ENCODE measurements at places on chromosomes 11 and 22.
A peak's percentile ranks its signal among the peaks of the same experiment; 100 is the strongest.

DNA sequence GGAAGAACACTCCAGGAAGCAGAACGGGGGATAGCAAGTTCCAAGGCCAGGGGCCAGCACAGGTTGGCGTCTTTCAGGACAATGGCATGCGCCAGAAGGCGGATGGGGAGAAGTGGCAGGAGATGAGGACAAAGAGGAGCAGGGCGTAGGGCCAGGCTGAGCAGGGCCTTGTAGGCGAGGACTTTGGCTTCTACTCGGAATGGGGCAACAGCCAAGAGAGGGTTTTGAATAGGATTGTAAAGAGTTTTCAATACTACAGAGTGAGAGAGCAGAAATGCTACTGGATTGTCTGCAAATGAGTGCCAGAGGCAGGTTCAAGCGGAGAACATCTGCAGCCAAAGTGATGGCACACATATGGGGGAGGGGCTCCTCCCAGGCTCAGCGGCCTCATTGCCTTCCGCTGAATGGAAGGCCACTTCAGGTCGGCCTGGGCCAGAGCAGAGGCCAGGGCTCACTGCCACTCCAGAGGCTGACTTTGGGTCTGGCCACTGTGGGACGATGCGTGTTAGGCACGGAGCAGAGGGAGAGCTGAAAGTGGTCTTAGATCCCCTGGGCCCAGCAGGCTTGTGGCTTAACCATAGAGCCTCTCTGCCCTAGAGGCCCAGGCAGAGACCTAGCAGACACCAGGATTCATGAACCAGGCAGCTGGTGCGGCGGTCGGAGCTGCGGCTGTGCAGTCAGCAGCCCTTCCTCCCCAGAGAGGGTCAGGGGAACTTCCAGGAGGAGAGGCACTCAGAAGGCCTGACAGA lies 118.2 kb downstream of the DSCAML1 start:
- no peak for DNase-seq

- no peak for DNase-seq
Measured at GRCh38 chr11:96337541-96338431, 5.2 kb downstream of the MAML2 start.

- DNase-seq, result no peak
Measured at GRCh38 chr22:29569011-29569678, 11.8 kb downstream of the NIPSNAP1 start.

GRCh38 chr11:127075758-127076157 lies 75.2 kb upstream of the KIRREL3 start:
- no peak for DNase-seq

DNA sequence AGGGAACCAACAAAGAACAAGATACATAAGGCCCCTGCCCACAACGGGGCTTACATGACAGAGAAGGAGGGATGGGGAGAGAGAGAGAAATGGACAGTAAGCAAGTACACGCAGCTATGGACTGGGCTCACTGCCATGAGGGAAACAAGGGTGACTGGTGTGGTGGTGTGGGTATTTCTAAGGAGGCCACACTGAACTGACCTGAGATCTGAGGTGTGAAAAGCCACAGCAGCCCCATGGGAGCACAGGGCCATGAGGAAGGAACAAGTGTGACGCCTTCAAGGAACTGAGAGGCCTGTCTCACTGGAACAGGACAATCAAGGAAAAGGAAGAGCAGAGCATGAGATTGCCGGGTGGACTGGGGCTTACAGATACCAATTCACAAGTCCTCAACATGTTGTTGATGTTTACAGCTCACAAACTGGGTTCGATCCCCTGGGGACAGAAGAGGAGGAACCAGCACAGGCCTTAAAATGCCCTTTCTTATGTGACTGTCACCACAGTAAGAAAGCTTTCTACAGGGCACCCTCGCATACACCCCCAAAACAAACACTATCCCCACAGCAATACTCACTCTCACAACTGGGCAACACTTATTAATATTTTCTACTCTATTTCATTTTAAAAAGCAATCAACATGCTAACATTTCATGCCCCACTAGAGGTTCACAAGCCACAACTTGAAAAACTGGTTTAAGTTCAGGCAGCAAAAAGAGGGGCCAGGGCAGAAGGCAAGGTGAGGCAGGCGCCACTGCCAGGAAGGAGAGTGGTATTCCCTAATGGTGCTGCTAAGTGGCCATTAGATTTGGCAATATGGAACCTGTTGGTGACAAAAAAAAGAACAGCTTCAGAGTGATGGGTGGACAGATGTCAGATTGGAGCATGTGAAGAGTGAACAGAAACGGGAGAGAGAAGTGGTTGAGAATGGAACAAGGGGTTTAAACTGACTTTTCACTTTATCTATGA lies 39.1 kb downstream of the TCIRG1 start:
- no peak for DNase-seq

- no peak for DNase-seq
Measured at GRCh38 chr11:91587131-91587530, 637.5 kb upstream of the FAT3 start.

DNA sequence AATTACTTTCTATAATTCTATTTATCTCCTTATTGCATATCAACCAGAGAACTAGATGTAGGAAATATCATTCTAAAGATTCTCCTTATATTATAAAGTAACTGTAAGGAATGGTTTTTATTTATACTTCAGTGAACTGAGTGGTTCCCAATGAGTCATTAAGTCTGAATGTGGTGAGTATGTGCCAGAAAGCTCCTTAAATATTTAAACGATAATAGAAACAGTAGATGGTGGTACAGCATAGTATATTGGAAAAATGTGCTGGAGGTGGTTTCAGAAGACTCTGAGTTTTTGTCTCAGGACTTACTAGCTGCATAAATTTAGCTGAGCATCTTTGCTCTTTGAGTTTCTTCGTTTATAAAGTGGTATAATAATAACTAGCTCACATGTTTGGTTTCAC lies 653.5 kb downstream of the FAM181B start:
- DNase-seq, result no peak

DNA sequence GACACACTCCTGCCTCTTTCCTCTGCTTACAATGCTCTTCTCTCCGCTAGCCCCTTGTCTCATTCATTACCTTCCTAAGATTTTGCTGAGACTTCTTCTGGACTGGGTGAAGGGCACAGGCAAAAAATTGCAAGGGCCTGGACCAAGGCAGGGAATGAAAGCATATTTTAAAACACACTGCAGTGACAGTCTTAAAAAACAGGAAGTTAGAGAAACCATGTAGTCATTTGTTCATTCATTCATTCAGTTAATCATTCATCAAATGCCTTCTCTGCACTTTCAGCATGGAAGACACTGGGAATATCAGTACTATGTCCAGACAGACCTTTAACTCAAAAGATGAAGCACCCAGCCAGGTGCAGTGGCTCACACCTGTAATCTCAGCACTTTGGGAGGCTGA lies 44.9 kb upstream of the SWAP70 start:
- DNase-seq, result no peak

GRCh38 chr11:8083088-8083395 lies 2.0 kb downstream of the TUB start:
- no peak for DNase-seq

DNA sequence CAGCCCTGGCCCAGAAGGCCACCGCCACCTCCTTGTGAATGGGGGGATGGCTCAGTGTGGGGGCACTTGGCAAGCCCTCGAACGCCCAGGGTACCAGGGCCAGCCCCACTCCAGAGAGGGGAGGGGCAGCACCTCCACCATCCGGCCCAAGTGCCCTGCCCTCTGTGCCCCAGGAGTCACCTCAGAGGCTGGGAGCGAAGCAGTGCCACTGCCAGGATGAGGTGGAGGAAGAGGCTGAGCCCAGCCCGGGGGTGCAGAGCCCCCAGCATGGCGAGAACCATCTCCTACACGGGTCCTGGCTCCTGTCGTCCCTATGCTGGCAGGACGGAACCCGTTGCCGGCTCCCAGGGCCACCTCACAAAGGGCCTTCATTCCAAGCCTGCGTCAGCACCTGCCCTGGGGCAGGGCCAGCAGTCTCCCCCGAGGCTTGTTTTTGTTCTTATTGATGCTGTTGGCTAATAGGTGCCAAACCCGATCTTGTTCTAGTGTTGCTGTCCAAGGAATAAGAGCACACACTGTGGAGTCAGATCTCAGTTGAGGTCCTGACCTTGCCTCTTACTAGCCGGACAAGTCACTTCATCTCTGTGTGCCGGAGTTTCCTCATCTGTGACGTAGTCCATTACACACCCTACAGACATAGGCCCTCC lies at the start of gene FREY1:
Gene FREY1, minus strand, starts transcription at position 307 of the 647 bp plus-strand sequence. Its CDS starts 26 bp downstream, at position 281.
- no peak for DNase-seq

DNA sequence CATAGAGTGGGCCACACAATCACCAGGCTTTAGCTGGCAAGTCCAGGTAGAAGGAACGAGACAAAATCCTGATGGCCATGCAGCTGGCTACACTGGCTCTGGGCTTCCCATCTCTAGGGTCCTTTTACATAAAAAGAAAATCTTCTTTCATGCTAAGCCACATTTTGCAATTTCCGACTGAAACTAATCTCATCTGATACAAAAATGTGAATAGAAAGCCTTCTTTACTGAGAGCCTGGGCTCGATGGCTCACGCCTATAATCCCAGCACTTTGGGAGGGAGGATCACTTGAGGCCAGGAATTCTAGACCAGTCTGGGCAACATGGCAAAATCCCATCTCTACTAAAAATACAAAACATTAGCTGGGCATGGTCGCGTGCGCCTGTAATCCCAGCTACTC lies 67.2 kb downstream of the MICAL3 start:
- no peak for DNase-seq

GRCh38 chr22:39090426-39091064 lies 6.5 kb upstream of the APOBEC3H start:
- DNase-seq, result peak; percentile 76

GRCh38 chr22:36587289-36588154 lies 58.6 kb upstream of the EIF3D start:
- DNase-seq, result no peak

DNA sequence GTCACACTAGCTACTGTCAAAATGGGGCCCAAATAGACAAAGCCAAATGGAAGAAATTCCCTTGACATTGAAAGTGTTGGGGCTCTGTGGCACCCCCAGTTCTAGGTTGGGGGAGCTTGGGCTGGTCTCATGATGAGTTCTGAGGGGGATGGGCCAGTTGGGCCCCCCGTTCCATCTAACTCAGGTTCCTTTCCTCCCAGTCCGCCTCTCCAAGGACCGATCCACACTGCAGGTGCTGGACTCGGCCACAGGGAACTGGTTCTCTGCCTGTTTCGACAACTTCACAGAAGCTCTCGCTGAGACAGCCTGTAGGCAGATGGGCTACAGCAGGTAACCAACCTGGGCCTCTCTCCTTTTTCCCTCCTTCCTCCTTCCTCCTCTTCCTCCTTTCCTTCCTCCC lies 17.7 kb upstream of the SMIM35 start:
- DNase-seq, result no peak

GRCh38 chr11:9855579-9856287 lies 191.9 kb downstream of the SWAP70 start:
- DNase-seq, result no peak

DNA sequence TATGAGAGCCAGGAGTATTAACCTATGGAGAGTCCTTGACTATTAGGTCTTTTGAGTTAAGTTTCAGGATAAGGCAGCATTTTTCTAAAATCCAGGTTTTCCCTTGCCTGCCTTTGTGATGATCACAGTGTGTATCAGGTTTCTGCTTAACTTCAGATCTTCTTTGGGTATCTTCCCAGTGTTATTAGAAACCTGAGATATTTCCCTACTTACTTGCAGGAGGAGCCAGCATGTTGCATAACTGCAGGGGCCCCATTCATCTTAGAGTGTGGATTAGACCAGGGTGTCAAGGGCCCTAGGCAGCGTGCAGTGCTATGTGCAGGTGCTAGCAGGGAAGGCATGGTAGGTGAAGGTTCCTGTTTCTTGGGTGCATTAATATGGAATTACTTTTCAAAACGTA lies 69.5 kb downstream of the ZNRF3 start:
- no peak for DNase-seq

- DNase-seq, result no peak
Measured at GRCh38 chr22:32016081-32016480, 27.0 kb upstream of the SLC5A1 start.

DNA sequence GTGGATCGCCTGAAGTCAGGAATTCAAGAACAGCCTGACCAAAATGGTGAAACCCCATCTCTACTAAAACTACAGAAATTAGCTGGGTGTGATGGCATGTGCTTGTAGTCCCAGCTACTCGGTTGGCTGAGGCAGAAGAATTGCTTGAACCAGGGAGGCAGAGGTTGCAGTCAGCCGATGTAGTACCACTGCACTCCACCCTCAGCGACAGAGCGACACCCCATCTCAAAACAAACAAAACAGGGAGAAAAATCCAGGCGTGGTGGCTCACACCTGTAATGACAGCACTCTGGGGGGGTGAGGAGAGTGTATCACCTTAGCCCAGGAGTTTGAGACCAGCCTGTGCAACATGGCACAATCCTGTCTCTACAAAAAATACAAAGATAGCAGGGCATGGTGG lies 802.3 kb upstream of the ARHGAP42 start:
- no peak for DNase-seq

DNA sequence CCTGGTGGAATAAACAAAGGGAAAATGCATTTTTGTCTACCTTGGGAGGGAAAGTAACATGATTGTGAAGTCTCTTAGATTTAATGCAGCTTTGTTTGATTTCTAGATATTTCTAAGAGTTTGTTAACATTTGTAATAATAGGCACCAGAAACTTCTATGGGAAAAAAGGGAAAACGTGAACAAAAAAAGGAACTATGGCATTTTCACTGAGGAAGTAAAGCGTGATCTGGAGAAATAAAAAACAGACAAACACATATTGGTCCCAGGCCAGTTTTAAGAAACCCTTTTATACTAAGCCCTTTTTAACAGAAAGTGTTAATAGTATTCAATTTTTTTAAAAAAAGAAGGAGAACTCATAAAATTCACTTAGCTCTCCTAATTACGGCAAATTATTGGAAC lies 6.9 kb upstream of the MS4A7 start:
- no peak for DNase-seq

DNA sequence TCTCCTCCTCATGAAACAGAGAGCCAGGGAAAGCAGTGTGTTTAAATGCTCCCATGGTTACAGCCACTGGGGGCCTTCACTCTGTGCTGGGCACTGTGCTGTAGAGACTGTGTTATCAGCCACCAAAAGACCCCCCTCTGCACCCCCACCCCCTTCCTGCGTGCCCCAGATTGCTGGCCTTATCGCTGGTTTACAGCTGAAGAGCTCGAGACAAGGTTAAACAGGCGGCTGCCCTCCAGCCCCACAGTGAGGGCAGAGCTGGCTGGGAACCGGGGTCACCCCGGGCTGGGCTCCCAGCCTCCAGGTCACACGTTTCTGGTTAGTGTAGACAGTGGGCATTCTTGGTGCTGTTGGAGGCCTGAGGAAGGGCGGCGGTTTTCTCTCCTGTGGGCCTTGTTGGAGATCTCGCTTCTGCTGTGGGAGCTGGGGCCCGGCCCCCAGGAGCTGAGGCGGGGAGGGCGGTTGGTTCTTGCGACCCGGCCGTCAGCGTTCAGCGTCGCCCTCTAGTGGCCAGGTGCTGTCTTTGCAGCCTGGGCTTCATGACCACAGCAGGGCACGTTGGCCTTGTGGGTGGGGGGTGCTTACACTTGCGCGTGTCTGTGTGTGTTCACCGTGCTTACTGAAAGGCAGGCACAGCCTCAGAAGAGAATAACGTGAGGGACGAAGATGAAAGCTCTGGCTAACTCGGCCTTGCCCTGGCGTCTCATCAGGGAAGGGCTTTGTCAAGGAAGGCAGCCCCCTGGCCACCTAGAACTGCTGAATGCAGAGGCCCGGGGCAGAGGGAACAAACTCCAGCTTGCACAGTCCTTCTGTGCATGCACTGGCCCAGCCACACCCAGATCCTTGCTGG lies 40.8 kb downstream of the TBC1D22A start:
- DNase-seq, result peak; percentile 46

- no peak for DNase-seq
Measured at GRCh38 chr11:22194306-22194705, 1.4 kb downstream of the ANO5 start.

- DNase-seq, result no peak
Measured at GRCh38 chr11:128227466-128227865, 359.9 kb downstream of the ETS1 start.
